Spinal cord (tissue), 10 donors: ENCODE measurements at places on chromosomes 6 and 20. TPM values are rescaled to one million over a fixed set of nuclear protein-coding genes. Genes with fewer than 3 reads are reported as not detected.

Gene TMC2
- polyA plus RNA-seq: 6.3 TPM

Gene C20orf204
- polyA plus RNA-seq: 1.3 TPM

Gene SLC22A2
- polyA plus RNA-seq: 6.0 TPM

Gene RAMACL
- 0.49 TPM for polyA plus RNA-seq

Gene CD109
- 6.4 TPM for polyA plus RNA-seq

Gene IRF4
- polyA plus RNA-seq: 0.35 TPM

Gene CEP85L
- 7.4 TPM for polyA plus RNA-seq

Gene PROKR2
- polyA plus RNA-seq: 2.3 TPM

Gene AGPAT4
- 39.9 TPM for polyA plus RNA-seq

Gene PRR18
- 13.2 TPM for polyA plus RNA-seq

Gene TMX4
- polyA plus RNA-seq: 62.9 TPM
